ENCODE measurements at places on chromosomes 13 and 19. TPM values are rescaled to one million over a fixed set of nuclear protein-coding genes. Genes with fewer than 3 reads are reported as not detected.

GRCh38 chr13:98875146-98875729 is 102.6 kb downstream of the DOCK9 start:
- H3K27me3 ChIP-seq = no peaks in the 10 kb centered on the region
- H3K4me3 ChIP-seq = no peak overlapping the region
- H3K36me3 ChIP-seq = no peaks in the 10 kb centered on the region
- no peak for DNase-seq

- H3K4me1 ChIP-seq = no peaks in the 10 kb centered on the region
- no peak for DNase-seq
- no peak overlapping the region for H3K4me3 ChIP-seq
- no peak overlapping the region for H3K27ac ChIP-seq
- no peaks in the 10 kb centered on the region for H3K27me3 ChIP-seq
These were observed 17.1 kb downstream of the NUMBL start for GRCh38 chr19:40673397-40673796.

- no peaks in the 10 kb centered on the region for H3K4me1 ChIP-seq
- DNase-seq = no peak
- no peak overlapping the region for H3K27ac ChIP-seq
- H3K4me3 ChIP-seq = no peak overlapping the region
These were observed 15.1 kb downstream of the PRAM1 start for GRCh38 chr19:8487137-8487851.

- no peak overlapping the region for H3K4me3 ChIP-seq
- H3K27me3 ChIP-seq = no peaks in the 10 kb centered on the region
- no peak for DNase-seq
- no peaks in the 10 kb centered on the region for H3K4me1 ChIP-seq
- H3K27ac ChIP-seq = no peak overlapping the region
- no peaks in the 10 kb centered on the region for H3K36me3 ChIP-seq
These were observed 134.0 kb downstream of the COG6 start for GRCh38 chr13:39789451-39789850.

Gene WASF3
- total RNA-seq = 20.2 TPM

GRCh38 chr19:57280962-57281400 is 696 bp downstream of the ZNF460 start:
- H3K27ac ChIP-seq = peak overlapping the region; percentile 99
- H3K36me3 ChIP-seq = peaks cover 8% of the 10 kb centered on the region
- no peaks in the 10 kb centered on the region for H3K27me3 ChIP-seq

DNA sequence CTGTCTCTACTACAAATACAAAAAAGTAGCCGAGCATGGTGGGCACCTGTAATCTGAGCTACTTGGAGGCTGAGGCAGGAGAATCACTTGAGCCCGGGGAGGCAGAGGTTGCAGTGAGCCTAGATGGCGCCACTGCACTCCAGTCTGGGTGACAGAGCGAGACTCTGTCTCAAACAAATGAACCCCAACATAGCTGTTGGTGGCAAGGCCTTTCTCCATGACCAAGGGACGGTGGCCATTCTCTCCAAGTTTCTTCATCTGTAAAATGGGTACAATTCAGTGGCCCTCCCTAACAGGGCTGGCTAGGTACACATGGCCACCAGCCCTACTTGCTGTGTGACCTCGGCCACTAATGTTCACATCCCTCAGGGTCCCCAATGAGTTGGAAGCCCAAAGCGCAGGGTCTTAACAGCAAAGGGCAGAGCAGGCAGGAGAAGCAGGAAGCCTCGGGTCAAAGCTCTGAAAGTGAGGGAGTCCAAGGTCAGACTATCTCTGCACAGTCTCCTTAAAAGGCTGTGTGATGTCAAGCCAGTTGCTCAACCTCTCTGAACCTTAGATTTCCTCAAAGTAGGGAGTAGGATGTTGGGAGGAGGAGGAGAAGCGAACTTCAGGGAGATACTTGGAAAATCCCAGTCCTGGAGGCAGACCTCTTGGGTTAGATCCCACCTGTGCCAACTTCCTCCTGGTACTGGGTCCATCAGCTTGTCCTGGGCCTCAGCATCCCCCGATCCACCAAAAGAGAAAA is 2.7 kb downstream of the JUND start:
- DNase-seq = no peak
- H3K27ac ChIP-seq = peak overlapping the region; percentile 88
- H3K4me1 ChIP-seq = peaks cover 43% of the 10 kb centered on the region

GRCh38 chr13:80737513-80737912 is 396.6 kb upstream of the SPRY2 start:
- no peaks in the 10 kb centered on the region for H3K4me1 ChIP-seq
- H3K27ac ChIP-seq = no peak overlapping the region
- no peak for DNase-seq
- H3K27me3 ChIP-seq = no peaks in the 10 kb centered on the region
- H3K4me3 ChIP-seq = no peak overlapping the region

All from Panc1 (cell line).